ENCODE measurements at places on chromosomes 12 and 14. TPM values are rescaled to one million over a fixed set of nuclear protein-coding genes. Genes with fewer than 3 reads are reported as not detected.
A peak's percentile ranks its signal among the peaks of the same experiment; 100 is the strongest.

DNA sequence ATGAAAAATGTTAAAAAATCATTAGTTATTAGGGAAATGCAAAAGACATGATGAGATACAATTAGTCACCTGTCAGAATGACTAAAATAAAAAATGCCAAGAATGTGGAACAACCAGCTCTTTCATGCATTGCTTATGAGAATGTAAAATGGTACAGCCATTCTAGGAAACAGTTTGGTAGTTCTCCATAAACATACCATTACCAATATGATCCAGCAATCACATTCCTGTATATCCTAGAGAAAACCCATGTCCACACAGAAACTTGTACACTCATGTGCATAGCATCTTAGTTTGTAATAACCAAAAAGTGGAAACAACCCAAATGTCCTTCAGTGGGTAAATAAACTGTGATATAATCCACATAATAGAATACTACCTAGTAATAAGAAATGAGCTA, 245.7 kb downstream of the FUT8 start:
- no peak for DNase-seq

- DNase-seq: no peak
These were observed 112.1 kb downstream of the DAD1 start for GRCh38 chr14:22476887-22477286.

GRCh38 chr12:40921563-40922163, 229.4 kb downstream of the CNTN1 start:
- DNase-seq: no peak

DNA sequence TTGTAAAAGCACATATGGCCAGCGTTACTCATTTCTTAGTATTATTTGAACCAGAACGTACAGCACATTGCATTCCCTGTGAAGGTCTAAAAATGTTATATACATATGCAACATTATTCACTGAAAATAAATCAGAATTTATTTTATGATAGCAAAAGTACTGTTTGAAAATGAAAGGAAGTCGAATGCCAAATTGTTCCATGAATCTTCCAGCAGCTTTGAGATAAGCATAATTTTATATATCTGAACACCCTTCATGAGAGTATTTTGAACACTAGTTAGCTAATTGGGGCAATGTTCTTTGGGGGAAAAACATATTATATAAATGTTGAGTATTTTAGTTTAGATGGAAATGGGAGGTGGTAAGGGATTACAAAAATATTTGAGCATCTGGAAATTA, 300.7 kb upstream of the SYT1 start:
- no peak for DNase-seq

DNA sequence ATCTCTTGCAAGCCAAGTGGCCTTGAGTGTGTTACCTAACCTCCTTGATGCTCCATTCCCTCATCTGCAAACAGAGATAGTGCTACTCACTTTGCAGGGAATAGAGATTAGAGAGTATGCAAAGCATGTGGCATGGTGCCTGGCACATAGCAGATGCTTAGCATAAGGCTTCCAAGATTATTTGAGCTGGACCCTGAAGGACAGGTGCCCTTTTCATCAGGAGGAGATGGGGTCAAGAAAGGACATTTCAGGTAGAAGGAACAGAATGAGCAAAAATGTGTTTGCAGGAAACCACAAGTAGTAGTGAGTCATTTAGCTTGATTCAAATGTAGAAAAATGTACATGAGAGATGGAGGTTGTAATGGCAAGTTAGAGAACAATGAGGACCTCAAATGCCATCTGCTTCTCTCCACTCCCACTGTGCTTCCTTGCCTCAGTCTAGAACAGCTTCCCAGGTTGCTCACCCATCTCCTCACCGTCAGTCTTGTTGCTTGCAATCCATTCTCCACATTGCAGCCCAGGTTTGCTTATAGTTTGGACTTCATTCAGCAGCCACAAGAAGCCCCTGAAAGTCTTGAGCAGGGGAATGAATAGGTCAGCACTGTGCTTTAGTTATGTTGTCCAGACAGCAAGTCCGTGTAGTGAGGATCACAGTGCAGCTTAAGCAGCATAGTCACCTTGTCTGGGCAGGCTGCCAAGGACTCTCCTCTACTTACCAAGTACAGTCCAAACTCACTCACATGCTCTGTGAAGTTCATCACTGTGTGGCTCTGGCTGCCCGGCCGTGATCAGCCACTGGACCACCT, 536.3 kb upstream of the CCDC196 start:
- peak; percentile 58 for DNase-seq

GRCh38 chr12:3277306-3277943, 200.2 kb downstream of the TSPAN9 start:
- DNase-seq: no peak

Gene PRH2
- total RNA-seq: not detected

Gene CLBA1
- total RNA-seq: 12.8 TPM

Gene CHGA
- total RNA-seq: 0.24 TPM

Gene KERA
- total RNA-seq: not detected

All from Calu3 (cell line).